ENCODE measurements at places on chromosomes 2 and 18.
A peak's percentile ranks its signal among the peaks of the same experiment; 100 is the strongest.

DNA sequence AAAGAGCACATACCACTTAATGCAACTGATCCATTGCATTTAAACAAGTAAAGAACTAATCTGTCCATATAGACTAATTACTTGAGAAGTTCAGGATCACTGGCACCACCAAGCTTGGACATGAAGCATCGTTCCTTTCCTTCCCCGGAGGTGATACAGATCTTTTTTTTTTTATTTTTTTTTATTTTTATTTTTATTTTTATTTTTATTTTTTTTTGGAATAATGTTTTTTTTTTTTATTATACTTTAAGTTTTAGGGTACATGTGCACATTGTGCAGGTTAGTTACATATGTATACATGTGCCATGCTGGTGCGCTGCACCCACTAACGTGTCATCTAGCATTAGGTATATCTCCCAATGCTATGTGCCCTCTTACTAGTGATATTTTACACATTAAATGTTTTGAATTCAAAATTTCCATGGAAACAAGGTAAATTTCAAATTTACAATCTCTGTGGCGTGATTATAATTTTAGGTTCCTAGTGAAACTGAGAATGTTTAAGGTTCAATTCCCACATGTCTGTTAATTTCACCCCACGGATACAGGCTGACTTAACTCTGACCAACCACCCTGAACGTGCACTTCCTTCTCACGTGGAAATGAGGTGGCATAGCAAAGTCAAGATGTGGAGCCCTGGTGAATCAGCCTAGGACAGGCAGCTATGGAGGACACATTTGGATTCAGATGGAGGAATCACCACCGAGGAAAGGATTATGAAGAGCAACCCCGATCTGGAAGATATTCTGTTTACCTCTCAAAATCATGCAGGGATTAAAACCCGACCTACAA lies 101.6 kb upstream of the THOC1 start:
- no peak for DNase-seq

- DNase-seq, result no peak
Measured at GRCh38 chr2:129820908-129821307, 158.6 kb upstream of the RAB6C start.

GRCh38 chr2:79793006-79793405 lies 280.2 kb downstream of the CTNNA2 start:
- DNase-seq, result no peak

DNA sequence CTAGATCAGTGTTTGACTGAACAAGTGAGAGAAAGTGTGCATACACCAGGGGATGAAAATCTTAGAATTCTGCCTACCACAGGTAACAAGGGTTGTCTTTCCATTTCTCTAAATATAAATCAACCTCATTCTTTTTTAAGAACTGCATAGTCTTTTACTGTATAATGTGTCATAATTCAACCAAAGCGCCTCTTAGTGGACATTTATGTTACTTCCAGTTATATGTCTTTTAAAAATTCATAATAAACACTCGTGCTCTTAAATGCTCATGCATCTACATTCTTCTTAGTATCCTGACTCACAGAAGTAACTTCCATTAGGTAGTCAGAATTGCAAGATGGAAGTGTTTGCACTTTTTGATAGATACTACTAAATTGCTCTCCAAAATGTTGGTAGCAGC lies 76.2 kb downstream of the CHRNA1 start:
- DNase-seq, result peak; percentile 16

DNA sequence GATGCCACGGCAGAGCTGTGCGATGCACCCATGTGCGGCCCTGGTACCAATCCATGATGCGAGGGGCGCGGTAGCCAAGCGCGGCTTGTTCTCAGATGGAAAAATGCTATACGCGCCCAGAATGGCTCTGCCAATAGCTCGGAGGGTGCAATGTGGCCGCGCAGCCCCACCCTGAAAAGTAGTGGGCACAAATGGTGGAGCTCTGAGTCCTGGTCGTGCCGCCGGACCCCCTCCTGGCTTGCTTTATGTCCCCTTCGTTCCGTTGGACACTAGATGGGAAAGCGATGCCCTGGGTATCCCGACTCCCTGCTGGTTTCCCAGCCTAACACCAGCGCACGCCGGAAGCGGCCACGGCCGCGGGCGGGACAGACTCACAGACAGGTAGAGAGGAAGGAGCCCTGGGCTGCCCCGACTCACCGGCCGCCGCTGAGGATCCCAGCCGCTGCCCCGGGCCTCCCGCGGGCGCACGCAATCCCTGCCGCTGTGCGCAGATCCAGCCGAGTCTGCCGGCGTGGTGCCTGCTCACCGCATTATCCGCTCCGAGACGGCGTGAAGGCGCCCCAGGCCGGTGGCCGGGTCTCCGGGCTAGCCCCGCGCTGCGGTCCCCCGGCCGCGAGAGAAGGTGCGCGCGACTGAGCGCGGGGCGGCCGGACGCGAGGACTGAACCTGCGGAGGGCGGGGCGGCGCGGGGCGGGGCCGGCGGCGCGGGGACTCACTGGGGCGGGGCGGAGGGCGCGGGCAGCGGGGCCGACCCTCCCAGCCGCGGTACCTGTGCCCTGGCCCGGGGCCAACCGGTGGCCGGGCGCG lies at the start of gene CDC42EP3:
Gene CDC42EP3 (minus strand): TSS at position 634 of the 807 bp plus-strand sequence. CDS start 25,055 bp downstream, outside the sequence.
- DNase-seq, result peak; percentile 23

DNA sequence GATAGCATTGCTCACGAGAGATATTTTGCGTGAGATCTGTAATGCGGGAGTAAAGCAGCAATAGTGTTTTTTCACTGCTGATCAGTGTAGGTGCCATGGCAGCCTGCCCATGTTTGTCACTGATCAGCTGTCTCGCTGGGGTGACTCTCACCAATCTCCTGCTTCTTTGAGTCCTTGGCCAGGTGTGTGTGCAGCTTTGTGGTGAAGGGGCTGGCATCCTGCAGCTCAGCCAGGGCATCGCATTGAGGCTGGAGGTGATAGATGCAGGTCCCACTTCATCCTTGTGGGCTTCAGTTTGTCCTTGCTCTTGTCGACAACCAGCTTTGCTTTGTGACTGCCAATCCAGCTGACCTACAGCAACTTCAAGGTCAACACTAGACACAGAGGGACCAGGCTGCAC lies 258.3 kb upstream of the CXCR4 start:
- no peak for DNase-seq

- DNase-seq, result no peak
Measured at GRCh38 chr2:127951026-127951425, 65.3 kb upstream of the AMMECR1L start.

GRCh38 chr2:138219961-138220360 lies 255.7 kb downstream of the HNMT start:
- no peak for DNase-seq

DNA sequence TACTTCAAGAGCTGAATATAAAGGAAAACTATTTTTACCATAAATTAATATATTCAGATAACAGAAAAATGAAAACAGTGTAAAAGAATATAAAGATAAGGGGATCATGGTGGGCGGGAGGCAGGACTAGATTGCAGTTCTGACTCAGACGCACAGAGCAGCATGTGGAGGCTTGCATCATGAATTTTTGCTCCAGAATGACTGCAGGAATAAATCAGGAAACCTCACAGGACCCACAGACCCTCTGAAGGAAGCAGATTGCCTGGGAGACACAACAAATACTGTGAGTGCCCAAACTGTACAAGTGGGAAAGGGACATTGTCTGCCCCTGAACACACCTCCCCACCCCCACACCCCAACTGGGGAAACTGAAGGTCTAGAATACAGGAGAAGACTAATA lies 19.2 kb upstream of the SIGLEC15 start:
- DNase-seq, result no peak

- DNase-seq, result peak; percentile 38
Measured at GRCh38 chr2:96960153-96960961, 26.0 kb downstream of the FAM178B start.

DNA sequence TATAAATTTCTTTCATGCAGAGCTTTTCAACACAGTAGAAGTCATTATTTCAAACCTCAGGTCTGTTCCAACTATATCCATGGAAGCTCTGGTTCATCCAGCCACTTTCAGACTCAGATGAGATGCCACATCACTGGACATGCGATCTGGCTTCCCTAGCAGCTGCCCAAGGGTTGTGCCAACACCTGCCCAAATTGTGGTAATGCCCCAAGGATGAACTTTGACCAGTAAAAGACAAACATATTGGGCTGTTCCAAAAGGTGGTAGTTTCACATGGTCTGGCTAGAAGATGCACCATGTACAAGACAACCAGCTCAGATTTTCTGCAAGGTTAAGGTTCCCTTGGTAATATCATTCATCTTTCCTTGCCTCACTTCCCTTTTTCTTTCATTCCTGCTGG lies 101.9 kb downstream of the THADA start:
- no peak for DNase-seq

- DNase-seq, result no peak
Measured at GRCh38 chr2:109475531-109476210, 138.1 kb downstream of the SEPTIN10 start.

DNA sequence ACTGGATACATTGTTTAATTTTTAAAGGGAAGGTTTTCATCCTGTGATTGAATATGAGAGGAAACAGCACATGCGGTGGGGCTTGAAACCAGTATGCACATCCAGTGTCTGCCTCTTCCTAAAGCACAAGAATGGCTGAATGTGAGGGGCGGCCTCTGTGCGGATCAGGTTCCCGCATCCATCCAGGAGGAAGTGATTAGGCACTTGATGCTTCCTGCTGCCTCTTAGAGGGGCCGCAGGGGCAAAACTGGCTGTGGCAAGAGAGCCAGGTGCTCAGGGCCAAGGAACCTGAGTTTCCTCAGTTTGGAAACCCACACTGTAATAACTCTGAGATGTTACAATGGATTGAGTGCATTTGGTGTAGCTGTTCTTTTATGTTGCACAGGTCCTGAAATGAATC lies 48.8 kb downstream of the THNSL2 start:
- no peak for DNase-seq

- no peak for DNase-seq
Measured at GRCh38 chr2:71794611-71795010, 341.2 kb downstream of the DYSF start.

DNA sequence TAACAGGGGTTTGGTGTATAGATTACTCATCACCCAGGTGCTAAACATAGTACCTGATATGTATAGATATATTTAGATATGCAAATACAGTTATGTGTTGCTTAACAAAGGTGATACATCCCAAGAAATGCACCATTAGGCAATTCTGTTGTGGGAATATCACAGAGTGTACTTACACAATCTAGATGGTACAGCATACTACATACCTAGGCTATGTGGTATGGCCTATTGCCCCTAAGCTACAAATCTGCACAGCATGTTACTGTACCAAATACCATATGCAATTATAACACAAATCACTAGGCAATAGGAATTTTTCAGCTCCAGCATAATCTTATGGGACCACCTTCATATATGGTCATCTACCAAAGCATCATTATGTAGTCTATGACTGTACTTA lies 43.5 kb upstream of the NPAS2 start:
- DNase-seq, result no peak

DNA sequence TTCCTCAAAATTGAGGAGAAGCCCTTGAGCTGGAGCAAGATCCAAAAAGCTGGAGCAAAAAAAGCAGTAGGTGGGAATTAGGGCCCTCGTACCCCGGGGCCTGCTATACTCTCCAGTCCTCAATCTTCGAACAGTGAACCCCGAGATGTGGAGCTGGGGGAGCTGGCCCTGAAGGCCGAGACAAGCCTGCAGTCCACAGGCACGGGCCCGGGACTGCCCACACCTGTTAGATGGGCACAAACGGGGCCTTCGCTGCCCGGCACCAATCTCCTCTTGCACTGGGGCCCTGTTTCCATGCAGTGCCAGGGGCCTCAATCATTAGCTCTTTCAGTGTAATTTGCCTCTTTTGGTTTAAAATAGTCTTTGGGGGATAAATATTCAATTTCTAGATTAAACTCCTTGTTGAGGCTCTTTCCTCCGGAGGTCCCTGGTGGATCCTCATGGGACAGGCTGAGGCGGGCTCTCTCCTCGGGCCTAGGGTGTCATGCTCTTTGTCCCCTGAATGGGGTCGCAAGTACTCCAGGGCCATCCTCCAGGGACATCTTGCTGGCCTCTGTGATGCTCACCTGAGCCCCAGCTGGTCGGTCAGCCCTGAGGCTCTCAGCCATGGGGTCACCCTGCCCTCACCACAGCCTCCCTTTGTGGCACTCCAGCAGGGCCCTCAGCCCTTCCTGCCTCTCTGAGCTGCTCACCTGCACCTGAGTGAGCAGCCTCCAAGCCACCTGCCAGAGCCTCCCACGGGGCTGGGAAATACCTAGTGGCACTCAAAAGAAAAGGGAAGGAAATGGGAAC lies 223.6 kb downstream of the ALPK2 start:
- no peak for DNase-seq

DNA sequence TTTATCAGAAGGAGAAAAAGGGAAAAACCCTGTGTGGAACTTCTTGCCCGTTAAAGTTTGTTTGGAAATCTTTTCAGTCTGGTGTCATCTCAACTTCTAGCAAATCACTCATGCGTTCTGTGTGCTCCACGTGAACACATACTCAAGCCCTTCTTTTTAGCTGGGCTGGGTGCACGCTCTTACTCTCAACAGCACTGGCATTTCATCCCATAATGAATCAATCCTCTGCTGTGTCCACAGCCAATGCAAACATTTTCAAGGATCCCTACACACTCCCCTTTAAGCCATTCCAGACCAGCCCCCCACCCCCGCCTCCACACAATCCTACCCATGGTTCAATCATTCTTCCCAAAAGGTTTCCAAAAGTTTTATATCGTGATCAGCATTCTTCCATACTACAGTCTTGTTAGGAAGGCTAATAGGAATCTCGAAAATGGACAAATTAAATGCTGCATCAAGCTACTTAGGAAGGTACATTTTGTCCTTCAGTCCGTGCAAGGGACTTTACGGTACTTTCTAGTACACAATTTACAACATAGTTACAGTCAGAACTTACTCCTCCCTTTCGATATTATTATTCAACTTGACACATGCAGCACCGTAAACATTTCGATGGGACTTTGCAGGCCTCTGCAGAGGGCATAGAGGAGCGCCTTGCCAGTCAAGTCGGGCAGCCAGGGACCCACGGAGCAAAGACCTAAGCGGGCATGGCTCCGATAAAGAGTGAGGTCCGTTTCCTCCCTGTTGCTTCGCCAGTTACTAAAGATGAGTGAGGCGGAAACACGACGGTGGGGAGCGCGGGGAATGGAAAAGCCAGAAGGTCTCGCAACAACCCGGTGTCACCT lies 1.4 kb downstream of the PTGR3 start:
- no peak for DNase-seq

GRCh38 chr18:55983433-55983832 lies 395.4 kb upstream of the TCF4 start:
- no peak for DNase-seq

GRCh38 chr2:162030363-162031190 lies 43.4 kb downstream of the DPP4 start:
- DNase-seq, result no peak

GRCh38 chr2:216116418-216116817 lies 7.3 kb downstream of the XRCC5 start:
- no peak for DNase-seq

DNA sequence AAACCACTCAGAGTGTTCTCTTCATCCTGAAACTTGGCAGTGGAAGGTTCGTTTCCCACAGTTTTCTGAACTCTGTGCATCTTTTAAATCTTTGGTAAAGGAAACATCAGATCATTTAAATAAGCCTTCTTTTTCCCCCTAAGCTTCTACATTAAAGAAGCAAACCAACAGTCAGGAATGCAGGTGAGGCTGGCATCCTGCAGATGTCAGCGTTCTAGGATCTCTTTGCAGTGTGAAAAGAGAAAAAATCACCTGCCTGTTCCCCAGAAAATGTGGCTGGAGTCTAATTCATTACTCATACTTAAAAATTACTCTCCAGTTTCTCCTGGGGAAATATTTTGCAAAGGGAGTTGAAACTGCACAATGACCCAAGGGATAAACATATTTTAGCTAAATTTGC lies 64.5 kb upstream of the ZCCHC2 start:
- no peak for DNase-seq

GRCh38 chr2:217293046-217293445 lies 433.2 kb upstream of the TNP1 start:
- no peak for DNase-seq

GRCh38 chr18:22094358-22094734 lies 75.0 kb upstream of the GATA6 start:
- DNase-seq, result no peak

Measured in NCI-H446 treated with DMSO at 0.1 percent for 48 hours (cell line).